ENCODE measurements at places on chromosomes 12 and 14.

DNA sequence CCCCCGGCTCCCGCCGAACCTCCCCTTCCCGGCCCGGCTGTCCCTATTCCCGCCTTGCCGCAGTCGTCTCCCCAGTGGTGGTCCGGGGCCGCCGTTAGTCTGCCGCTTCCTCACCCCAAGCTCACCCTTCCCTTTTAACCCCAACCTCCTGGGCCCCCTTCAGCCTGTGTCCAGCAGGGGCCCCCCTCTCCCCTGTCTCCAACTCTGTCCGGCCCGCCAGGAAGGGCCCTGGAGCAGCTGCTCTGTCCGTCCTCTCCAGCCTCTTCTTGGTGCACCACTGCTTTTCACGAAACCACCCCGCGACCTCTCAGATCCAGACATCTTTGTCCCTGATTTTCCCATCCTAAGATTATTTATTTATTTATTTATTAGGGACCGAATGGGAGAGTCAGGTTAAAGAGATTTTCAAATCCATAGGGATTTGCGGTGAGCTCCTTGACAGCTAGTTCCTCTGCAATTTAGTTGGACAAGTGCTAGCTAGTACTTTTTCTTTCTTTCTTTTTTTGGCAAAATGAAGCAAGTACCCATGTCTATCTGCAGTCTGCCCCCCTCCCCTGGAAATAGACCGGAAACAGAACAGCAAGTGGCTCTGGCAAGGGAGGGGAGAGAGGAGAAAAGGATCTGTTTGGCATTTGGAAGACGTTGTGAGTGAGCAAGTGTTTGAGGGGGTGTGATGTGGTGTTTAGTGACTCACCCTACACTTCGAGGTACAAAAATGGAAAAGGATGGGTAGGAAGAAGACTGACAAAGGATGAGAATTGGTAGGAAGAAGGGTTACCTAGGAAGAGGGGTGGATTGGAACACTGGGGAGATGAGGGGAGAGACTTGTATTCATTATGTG, 632 bp downstream of the UBR7 start:
- peak; percentile 30 for DNase-seq

DNA sequence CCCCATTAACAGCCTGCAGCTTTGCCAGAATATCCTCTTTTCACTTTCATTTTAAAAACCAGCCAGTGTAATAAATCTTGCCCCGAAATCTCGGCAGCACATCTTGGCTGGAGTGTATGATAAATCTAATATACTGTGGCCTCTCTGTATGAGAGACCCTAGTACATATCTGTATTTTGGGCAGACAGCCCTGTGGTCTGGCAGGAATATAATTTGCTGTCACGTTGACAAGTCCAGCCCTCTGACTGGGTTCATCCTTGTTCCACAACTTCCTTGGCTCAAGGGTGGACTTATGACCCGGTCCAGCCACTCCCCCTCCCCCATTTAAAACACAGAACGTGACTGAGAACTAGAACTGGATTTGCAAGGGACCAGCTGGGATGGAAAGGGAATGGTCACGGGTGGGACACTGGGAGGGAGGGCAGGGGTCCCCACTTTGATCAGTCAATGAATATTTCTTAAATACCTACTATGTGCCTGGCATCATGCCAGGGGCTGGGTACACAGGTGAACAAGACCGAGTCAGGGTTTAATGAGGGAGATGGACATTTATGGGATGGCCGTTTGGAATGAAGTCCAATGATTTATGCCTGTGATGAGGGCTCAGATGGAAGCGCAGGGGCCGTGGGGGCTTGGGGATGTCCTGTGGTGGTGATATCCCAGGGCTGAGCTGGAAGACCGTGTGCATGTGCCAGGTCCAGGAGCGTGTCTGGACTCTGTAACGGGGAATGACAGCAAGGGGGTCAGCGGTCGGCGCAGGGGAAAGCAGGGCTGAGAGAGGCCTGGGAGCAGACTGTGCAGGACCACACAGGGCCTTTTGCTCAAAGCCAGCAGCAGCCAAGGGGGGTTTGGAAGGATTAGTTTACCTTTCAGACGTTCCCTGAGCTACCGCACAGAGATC, 190.5 kb downstream of the PHETA1 start:
- peak; percentile 62 for DNase-seq

DNA sequence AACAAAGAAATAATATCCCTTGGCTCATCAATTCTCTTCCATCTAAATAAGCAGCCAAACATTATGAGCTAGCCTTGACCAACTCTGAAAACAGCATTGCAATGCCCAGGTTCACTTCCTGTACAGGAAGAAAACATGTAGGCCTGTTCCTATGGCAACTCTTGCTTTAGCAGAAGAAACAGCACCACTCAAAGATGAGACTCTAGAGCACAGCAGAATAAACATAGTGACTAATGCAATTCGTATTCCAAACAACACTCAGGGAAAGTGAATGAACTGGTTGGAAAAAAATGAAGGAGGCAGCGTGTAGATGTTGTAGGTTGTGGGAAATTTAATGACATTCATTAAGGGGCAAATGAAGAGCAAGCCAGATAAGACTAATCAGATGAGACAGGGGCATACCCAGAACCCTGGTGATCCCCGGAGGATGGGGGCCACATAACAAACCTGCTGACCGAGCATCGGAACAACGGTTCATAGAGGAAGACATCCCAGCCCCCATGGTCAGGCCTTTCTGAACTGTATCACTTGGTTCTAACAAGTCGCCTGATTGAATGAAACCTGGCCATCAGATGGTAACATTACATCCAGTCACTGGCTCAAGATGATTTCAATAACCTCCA, 9.0 kb downstream of the ARHGDIB start:
- DNase-seq: no peak

GRCh38 chr12:101866615-101867373, 10.6 kb upstream of the DRAM1 start:
- no peak for DNase-seq

DNA sequence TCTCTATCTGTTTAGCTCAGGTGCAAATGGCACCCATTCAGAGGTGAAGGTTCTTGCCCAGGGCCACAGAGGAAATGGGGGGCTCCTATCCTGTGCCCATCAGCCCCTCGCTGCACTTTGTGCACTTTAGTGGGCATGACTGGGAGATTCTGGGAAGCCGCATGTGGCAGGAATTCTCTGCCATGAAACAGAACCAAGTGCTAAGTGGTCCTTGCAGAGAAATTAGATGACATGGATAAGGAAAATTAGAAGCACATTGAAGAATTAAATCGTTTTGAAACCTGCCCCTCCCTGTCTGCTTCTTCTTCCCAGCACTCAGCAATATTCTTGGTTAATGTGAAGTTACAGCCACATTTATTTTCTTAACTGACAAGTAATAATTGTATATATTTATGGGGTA, 185.2 kb upstream of the RTL1 start:
- no peak for DNase-seq

GRCh38 chr14:95274279-95274678, 45.4 kb downstream of the CLMN start:
- DNase-seq: no peak
